Aorta (tissue), 5 donors: ENCODE measurements at places on chromosomes 5 and 9. TPM values are rescaled to one million over a fixed set of nuclear protein-coding genes. Genes with fewer than 3 reads are reported as not detected.

- H3K27ac ChIP-seq, result no peak overlapping the region
- no peaks in the 10 kb centered on the region for H3K27me3 ChIP-seq
- H3K4me1 ChIP-seq, result no peaks in the 10 kb centered on the region
- no peaks in the 10 kb centered on the region for H3K36me3 ChIP-seq
- no peak overlapping the region for H3K4me3 ChIP-seq
Observed at GRCh38 chr5:89301321-89302025, 418.5 kb upstream of the MEF2C start.

Gene MGAT1
- 79.5 TPM for polyA plus RNA-seq

DNA sequence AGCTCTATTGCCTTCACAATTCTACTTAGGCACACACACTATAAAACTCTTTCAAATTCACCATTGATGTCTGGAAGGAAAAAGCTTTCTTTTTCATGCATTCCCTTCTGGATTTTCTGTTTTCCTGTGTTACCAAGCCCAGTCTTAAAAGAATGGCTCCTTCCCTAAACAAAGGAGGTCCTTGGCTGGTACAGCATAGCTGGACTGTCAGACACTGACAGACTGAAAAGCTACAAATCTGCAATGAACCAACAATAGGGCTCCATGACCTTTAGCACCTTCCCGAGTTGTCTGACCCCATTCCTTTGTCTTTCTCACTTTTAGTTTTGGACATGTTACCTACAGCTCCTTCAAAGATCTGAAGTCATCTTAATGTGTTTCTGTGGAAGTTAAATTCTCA, 382.5 kb downstream of the TMEM161B start:
- no peaks in the 10 kb centered on the region for H3K27me3 ChIP-seq
- H3K27ac ChIP-seq, result no peak overlapping the region
- no peaks in the 10 kb centered on the region for H3K36me3 ChIP-seq
- H3K4me1 ChIP-seq, result no peaks in the 10 kb centered on the region
- DNase-seq, result no peak
- no peak overlapping the region for H3K4me3 ChIP-seq

Gene UBE2QL1
- 0.43 TPM for polyA plus RNA-seq

DNA sequence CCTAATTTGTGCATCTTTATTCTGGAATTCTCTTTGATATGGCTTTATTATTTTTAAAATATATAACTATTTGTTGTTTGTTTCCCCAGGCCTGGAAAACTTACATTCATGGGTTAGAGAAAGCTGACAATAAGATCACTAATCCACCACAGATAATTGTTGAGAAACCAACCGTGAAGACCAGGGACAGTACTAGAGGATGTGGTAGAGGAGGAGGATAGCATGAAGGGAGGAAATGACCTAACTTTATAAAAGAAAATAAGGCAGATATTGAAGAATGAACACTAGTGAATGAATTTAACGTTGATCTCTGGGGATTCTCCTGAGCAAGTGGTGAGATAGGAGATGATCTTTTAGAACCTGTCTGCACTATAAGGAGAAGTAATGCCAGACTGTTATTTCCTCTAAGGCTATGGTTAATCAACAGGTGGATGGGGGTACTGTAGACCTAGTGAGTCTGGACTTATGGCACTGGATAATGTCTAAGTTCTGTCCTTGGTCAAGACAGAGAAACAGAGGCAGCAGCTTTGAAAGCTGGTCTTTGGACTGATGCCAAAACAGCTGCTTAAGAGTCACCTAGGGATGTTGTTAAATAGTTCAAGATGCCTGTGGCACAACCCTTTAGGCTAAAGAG, 52.4 kb downstream of the NREP start:
- DNase-seq, result no peak
- H3K36me3 ChIP-seq, result no peaks in the 10 kb centered on the region
- no peaks in the 10 kb centered on the region for H3K27me3 ChIP-seq

Gene SPDL1
- 4.6 TPM for polyA plus RNA-seq

GRCh38 chr9:2047144-2047671, 32.1 kb downstream of the SMARCA2 start:
- H3K36me3 ChIP-seq, result no peaks in the 10 kb centered on the region
- no peak overlapping the region for H3K27ac ChIP-seq
- H3K27me3 ChIP-seq, result no peaks in the 10 kb centered on the region
- H3K4me3 ChIP-seq, result no peak overlapping the region
- H3K4me1 ChIP-seq, result no peaks in the 10 kb centered on the region

Gene ORM2
- not detected for polyA plus RNA-seq

Gene S1PR3
- 50.6 TPM for polyA plus RNA-seq
